Ureter (tissue), 1 donor: ENCODE measurements at places on chromosomes 1 and 21. TPM values are rescaled to one million over a fixed set of nuclear protein-coding genes. Genes with fewer than 3 reads are reported as not detected.
A peak's percentile ranks its signal among the peaks of the same experiment; 100 is the strongest.

DNA sequence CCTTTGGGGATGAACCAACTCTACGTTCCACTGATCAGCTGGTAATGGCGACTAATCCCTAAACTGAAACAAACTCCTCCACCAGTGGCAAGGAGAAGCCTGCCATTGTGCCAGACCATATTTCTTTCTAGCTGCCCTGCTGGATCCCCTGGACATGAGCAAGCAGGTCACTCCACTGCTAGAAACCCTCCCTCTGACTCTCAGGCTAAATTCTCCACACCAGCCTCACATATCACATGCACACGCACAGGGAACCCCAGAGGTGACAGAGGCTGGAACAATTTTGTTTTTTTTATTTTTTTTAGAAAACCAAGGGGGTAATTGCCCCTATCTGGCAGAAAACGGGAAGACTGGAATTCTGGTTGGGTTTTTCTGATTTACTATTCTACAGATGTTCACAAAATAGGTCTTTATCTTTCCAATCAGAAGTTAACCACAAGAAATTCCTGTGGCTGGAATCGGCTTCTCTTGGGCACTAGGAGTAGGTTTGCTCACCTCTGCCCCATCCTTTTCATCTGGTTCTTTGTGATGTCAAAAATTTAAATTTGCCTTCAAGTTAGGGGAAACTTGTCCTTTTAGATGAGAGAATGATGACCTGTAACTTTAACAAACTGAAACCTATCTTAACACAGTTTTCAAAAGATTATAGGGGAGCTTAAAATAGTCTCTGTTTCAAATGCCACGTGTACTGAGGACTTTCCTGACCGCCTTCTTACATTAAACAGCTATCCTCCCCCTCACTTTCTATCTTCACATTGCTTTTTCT is 258.1 kb downstream of the SDCCAG8 start:
- DNase-seq: no peak

AJAP1 gene
- 5.7 TPM for total RNA-seq

DNA sequence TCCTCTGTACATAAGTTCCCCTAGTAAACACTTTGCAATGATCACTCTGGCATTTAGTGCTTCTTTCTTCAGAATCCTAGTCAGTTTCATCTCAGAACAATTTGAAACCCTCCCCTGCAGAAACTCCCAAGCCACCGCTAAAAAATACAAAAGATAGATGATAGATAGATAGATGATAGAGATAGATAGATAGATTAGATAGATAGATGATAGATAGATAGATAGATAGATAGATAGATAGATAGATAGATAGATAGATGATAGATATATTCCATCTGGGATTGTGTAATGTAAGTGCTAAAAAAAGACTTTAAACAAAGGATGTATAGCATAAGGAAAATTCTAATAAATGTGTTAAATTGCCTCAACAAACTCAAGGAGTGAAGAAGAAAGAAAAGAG is 212.6 kb upstream of the POGK start:
- no peak for DNase-seq

GRCh38 chr1:208044589-208045462 is 133.9 kb upstream of the CD34 start:
- DNase-seq: no peak

DNA sequence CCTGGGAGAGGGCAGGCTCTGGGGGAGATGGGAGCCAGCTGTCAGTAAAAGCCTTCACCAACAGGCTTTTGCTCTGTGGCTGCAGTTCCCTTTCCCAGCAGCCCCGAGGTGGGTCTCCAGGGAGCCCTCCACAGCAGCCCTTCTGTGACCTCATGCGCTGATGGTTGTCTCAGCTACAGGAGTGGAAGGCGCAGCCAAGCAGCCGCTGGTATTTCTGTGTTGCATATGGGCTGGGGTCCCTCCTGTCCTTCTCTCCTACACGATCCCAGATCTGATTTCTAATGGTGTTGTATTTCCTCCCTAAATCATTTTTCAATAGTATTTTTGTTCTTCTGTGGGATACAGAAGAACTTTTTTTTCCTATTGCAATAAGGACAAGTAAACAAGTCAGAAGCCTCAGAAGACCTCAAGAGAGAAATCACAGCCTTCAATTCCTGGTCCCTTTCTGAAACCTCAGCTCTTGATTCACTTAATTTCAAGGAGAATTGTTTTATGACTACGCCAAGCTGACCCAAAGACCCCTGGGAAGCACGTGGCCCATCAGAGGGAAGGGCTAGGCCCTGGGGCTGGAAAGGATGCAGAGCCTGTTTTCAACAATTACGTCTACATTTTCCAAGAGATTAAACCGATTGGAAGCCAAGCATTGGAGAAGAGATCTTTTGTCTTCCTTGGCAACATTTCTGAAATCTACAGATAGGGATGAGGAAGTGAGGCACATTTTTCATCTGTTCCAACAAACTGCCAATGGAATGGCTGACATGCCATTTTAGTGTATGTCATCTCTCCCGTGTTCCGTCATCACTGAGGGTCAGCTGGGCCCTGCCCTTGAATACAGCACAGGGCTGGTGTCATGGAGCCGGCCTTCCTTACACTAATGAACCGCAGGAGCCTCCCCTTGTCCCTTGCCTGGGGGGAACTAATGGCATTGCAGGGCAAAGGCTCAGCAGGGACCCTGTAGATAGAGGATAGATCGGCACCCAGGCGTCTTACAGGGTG is 42.0 kb upstream of the SCCPDH start:
- DNase-seq: no peak

GPR3 gene
- total RNA-seq: 0.47 TPM

DNA sequence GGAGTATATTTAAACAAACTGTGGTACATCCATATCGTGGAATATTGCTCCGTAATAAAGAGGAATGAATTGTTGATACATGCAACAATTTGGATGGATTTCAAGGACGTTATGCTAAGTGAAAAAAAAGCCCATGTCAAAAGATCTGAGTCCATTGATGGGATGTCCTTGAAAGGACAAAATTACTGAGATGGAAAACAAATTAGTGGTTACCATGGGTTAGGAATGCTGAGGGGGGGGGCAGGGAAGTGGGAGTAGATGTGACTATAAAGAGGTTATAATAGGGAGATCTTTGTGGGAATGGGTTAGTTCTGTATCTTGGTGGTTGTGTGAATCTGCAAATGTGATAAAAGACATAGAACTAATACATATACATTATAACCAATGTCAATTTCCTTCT is 409.3 kb downstream of the SRGAP2C start:
- no peak for DNase-seq

PADI3 gene
- 65.3 TPM for total RNA-seq

SRSF11 gene
- total RNA-seq: 184 TPM

GRCh38 chr1:1073743-1074587 is at the start of gene RNF223:
Gene RNF223 (minus strand): TSS chr1:1074306. CDS start chr1:1072566, 1,740 bp downstream.
- DNase-seq: peak; percentile 90

- no peak for DNase-seq
Observed at GRCh38 chr1:210237479-210237878, 4.9 kb downstream of the SERTAD4 start.

PM20D1 gene
- total RNA-seq: 23.7 TPM

AKR7A3 gene
- 1.8 TPM for total RNA-seq

- DNase-seq: no peak
Observed at GRCh38 chr1:19535214-19535613, 49.9 kb upstream of the CAPZB start.

FOXJ3 gene
- total RNA-seq: 71.0 TPM

SYNC gene
- total RNA-seq: 6.4 TPM

IQGAP3 gene
- total RNA-seq: 0.68 TPM

- DNase-seq: no peak
Observed at GRCh38 chr1:150160964-150161621, 11.4 kb downstream of the PLEKHO1 start.

- DNase-seq: no peak
Observed at GRCh38 chr1:27003745-27004470, 8.7 kb downstream of the TENT5B start.

SIPA1L2 gene
- total RNA-seq: 35.6 TPM

DNA sequence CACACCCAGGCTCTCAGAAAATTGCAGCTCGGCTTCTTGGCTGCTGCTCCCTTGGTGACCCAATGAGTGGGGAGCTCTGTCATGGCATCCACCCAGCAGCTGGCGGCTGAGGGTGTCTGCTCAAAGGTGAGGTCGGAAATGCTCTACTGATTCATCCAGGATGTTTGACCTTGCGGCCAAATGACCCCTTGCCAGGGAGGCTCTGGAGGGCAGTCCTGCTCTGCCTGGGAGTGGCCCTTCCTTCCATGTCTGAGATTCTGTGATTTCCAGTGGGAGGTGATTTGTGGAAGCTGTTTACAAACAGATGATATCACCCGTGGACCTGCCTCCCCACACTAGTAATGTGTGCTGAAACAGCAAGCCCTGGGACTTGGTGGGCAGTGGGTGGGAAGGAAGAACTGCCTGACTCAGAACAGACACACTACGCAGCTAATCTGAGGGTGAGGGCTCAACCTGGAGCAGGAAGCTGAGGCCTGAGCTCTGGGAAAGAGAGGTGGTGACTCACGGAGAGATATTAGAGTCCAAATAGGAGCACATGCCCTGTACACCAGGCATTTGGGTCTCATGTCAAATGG is 3.0 kb downstream of the CRCT1 start:
- no peak for DNase-seq

FAM110D gene
- 7.9 TPM for total RNA-seq

DNA sequence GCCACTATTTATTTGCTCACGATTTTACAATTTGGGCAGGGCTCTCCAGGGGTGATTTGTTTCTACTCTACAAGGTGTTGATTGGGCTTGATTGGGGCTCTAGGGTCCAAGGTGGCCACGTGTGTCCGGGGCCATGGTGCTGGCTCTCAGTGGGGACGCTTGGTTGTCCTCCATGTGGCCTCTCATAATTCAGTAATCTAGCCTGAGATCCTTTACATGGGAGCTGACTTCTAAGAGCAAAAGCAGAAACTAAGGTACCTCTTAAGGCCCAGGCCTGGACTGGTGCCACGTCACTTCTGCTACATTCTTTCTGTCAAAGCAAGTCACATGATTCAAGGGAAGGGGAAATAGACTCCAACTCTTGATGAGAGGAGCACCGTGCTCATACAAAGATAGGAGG is 8.1 kb upstream of the PSRC1 start:
- no peak for DNase-seq

DNA sequence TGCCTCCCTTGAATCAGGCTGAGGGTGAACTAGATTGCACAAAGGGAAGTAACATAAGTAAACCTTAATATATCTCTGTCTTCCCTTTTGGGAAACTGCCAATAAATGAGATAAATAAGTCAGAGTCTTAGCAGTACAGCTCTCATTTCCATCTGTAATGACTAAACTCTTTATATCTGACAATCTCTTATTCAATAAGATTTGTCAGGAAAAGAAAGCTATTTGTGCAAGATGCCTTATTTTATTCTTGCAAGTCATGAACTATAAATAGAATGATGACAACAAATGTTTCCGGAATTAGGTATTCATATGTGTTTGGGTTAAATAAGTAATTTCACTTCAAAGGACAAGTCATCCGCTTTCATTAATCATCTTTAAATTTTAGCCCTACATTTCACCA is 229.2 kb downstream of the PTGER3 start:
- DNase-seq: no peak

TGFB2 gene
- 17.4 TPM for total RNA-seq
